ENCODE measurements at places on chromosomes 2 and 18. TPM values are rescaled to one million over a fixed set of nuclear protein-coding genes. Genes with fewer than 3 reads are reported as not detected.

Gene DYSF
- 0.17 TPM for total RNA-seq

Gene EGR4
- 0.30 TPM for total RNA-seq

Gene ABCA12
- not detected for total RNA-seq

Gene CAPG
- 210 TPM for total RNA-seq

Gene CPLX4
- total RNA-seq, result not detected

Gene TXNL1
- total RNA-seq, result 39.8 TPM

Gene CHAC2
- 2.1 TPM for total RNA-seq
